ENCODE measurements at places on chromosomes 13 and 19.

- DNase-seq, result no peak
These were observed 25.5 kb downstream of the FAM187B start for GRCh38 chr19:35202722-35203688.

DNA sequence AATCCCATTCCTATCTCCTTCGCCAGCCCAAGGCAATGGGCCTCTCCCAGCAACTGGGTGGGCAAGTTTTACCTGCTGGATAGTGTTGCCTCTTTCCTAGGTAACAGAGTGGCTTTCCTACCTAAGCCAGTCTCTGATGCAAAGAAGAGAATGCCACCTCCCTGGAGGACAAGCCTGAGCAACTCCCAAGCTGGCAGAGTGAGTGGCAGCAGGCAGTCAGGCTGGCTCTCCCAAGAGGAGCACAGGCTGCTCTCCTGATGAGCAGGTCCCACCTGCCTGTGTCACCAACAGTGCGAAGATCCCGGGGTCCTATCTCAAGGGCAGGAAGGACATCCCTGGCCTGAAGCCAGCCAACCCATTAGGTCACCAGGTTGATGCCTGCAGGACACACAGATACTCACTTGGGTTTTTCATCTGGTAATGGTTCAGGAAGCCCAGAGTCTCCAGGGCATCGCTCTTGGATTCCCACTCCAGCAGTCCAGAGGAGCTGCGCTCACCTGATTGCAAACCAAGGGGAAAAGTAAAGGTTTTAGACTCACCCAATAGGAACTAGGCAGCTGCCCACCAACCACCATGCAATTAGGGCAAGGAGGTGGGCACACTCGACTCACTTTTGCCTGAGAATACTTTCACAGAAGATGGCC, 5.5 kb upstream of the ECH1 start:
- no peak for DNase-seq

GRCh38 chr13:100512422-100512821, 76.2 kb downstream of the GGACT start:
- no peak for DNase-seq

- no peak for DNase-seq
These were observed 194.8 kb downstream of the TEX29 start for GRCh38 chr13:111515307-111515617.

- DNase-seq, result no peak
These were observed 26.0 kb upstream of the CHST8 start for GRCh38 chr19:33595783-33596182.

DNA sequence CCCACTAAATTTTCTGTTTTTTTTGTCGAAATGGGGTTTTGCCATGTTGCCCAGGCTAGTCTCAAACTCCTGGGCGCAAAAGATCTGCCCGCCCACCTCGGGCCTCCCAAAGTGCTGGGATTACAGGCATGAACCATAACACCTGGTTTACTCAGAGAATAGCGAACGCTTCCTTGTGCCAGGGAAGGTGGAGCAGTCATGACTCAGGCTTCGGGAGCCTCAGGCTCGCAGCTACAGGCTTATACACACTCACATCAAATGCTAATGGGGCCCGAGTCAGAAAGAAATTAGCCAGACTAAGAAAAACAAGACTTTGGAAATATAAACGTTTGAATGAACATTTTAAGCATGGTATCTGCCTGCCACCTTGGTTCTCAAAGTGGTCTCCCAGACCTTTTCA, 11.0 kb upstream of the TPT1 start:
- no peak for DNase-seq

DNA sequence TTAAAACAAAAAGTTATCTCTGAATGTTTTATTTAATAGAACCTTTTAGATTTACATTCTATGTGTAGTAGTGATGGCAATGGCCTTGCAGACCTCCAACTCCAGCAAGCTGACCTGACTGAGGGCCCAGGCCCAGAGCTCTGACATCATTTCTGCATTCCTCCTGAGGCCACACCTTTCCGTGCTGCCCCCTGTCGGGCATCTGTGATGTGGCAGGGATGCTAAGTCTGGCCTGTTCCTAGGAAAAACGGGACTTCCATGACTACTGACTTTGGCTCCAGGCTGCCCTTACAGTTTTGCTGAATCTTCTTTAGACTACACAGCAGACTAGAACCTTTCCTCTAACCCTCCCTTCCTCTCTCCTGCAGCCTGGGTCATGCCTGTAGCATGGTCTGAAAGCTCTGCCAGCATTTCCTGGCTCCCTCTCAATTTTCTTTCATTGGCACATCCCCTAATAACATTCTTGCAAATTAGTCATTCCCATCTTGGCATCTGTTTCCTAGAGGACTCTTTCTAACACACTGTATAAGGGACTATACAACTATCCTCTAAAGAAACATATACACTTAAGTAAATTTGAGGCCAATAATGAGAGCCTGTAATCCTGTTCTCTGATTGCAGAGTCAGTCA, 249.1 kb downstream of the GPC5 start:
- DNase-seq, result no peak

- DNase-seq, result no peak
These were observed 13.0 kb downstream of the LRP3 start for GRCh38 chr19:33207040-33207620.

DNA sequence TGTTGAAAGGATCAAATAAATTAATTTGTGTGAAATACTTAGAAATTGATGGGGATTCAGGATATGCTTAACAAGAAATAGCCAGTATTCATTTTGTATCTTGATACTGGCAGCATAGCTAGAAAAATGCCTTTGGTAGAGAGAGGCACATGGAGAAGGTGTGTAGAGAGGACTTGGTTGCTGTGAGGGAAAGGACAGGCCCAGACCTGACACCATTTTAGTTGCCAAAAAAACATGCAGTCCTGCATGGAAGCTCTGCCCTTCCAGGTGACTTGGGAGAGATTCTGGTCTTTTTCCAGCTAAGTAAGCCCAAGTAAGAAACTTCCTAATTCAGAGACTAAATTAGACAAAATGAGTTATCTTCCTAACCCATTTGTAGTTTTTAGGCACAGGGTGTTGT, 335.0 kb downstream of the RFC3 start:
- DNase-seq, result no peak

DNA sequence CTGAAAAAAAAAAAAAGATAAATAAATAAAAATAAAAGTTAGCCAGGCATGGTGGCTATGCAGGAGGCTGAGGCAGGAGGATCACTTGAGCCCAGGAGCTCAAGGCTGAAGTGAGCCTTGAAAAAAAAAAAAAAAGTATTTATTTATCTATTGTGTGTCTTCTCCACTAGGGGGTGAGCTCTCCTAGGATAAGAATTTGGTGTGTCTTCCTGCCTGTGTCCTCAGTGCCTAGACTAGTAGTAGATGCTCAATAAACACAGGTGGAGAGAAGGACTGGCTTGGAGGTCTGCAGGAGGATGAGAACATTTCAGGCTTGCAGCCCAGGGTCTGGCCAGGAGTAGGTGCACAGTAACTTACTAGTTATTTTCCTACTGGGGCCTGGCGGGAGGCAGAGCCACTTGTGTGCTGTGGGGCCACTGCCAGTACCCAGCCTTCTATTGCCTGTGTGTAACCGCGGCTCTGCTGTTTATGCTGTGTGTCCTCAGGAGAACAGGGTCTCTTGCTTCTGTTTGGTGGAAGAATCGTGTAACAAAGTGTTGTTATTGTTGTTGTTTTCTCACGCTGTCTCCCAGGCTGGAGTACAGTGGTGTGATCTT, 5.4 kb downstream of the LMTK3 start:
- DNase-seq, result no peak

DNA sequence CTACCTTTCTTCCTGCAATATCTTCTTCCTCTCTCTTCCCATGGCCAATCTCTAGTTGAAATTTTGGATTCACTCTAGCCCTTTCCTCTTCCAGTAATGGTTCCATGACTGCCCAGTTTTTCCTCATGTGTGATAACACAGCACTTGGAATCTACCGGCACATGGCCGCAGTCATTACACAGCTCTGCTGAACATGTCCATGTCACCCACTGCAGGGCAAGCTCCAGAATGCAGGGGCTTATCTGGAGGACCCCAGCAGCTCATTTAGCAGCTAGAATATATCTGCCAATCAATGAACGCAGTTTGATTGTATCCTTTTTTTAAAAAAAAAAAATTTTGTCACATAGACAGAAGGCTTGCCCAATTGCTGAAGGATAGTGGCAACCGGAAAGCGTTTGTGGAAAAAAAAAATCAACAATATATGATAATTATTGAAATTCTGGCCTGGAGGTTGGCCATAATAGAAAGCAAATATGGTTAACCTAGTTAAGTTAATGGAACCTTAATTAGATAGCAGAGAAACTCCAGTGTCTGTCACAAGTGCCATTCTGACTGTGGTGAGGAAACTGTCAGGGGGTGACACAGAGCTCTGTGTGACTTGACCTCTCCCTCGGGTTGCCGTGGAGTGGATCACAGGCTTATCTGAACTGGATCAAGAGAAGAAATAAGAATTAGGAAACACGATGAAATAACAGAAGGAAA, 426.7 kb downstream of the LIG4 start:
- DNase-seq, result no peak

DNA sequence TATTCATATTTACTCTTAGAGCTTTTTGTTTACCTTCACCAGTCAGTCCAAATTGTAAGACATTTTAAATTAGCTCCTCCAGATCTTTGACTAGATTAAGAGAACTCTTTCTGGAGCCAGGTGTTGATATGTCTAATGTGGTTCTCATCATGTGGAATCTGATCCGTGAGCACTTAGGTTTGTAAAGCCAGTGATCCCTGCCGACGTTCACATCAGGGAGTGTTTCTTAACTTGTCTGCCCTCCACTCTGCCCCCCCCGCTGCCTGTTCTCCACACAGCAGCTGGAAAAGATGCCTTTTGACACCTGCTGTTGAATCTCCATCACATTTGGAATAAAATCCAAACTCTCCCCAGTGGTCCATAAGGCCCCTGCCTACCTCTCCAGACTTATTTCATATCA, 17.7 kb downstream of the METTL21C start:
- no peak for DNase-seq

GRCh38 chr13:44651209-44651608, 75.1 kb upstream of the TSC22D1 start:
- DNase-seq, result no peak

DNA sequence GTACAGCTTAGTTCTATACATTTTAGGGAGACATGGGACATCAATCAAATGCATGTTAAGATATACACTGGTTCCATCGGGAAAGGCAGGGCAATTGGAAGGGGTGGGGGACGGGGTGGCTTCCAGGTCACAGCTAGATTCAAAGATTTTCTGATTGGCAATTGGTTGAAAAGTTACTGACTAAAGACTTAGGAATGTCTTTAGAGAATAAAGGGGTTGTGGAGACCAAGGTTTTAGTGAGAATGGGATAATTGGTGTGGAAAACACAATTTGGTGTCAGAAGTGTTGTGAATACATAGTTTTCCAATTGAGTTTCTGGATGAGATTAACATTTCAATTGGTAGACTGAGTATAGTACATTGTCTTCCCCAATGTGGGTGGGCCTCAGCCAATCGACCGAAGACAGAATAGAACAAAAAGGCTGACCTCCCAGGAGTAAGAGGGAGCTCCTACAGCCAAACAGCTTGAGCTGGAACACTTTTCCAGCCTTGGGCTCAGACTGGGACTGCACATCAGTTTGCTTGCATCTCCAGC, 988 bp upstream of the CCDC169 start:
- no peak for DNase-seq

- DNase-seq, result no peak
These were observed 7.5 kb upstream of the ZBTB32 start for GRCh38 chr19:35696835-35697234.

GRCh38 chr13:22948421-22948820, 232.4 kb upstream of the SGCG start:
- DNase-seq, result no peak

DNA sequence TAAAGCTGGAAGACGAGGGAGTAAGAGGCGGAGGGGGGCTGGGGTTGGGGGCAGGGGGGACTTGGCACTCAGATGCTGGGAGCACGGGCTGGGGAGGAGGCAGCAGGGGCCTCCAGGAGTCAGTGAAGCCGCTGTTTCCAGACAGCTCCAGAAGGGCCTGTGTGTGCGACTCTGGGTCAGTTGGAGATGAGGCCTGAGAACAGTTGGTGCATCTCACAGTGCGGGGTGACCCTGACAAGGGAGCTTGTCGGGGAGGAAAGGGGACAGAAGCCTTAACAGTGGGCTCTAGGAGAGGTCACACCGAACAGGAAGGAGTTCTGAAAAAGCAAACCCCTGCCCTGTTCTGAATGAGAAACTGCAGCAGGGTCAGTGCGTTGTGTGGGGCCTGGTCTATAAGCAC, 11.2 kb downstream of the NAXD start:
- no peak for DNase-seq

DNA sequence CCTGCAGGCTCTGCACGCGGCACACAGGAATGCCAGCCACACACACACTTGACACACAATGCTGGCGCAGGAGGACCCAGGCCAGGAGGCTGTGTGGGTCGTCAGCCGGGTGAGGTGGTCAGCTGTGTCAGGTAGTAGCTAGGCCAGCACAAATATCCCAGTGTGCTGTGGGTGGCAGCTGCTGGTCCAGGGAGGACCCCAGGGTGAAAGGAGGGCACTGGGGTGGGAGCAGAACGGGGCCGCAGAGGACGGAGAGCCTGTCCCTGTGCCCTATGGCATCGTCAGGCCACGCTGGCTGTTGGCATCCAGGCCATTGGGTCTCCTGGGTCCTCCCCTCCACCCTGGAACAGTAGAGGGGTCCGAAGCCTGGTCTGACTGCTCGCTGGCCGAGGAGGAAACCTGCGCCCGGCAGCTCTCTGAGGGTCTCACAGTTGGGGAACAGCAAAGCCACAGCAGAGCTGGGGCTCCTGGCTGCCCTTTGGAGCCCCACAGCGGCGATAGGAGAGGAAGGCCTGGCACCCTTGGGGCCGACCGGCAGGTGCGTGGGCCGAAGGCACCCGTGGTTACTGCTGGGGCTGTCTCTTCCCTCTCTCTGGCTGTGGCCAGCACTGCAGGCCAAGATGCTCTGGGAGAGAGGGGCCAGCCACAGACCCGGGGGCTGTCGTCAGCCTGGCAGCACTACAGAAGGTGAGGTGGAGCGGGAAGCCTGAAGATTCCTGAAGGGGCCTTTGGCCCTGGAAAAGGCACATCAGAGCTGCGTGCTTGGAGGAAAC, 27.3 kb downstream of the C13orf46 start:
- DNase-seq, result peak; percentile 1

DNA sequence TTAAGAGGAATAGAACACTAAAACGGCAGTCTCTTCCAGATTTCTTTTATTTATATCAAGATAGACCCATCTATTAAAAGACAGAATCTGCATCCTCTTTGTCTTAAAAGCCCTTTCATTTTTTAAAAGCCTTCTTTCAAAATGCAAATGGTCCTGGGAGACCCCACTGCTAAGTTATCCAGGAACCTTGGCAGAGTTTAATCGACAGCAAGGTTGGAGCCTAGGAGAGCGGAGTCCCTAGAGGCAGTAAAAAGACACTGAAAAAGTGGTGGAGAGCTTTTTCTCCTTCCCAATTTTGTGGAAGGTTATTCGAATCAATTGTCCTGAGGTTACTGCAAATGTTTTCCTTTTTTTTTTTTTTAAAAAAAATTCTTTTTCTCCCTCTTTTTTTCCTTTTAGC, 294.7 kb downstream of the NALCN start:
- DNase-seq, result no peak

DNA sequence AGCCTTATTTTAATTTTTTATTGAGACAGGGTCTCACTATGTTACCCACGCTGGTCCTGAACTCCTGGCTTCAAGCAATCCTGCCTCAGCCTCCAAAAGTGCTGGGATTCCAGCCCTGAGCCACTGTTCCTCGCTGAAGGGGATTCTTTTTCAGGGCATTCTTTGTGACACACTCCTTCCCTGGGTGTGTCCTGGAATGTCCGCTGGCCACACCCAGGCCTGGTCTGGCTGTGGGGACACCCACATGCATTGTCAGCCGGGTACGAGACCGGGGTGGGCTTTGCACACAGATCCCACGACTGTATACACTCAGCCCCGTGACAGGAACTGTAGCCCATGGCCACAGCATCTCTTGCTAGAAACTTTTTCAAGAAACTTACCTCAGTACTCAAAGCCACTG, 34.4 kb upstream of the GATAD2A start:
- DNase-seq, result no peak
